T-helper 2 cell treated with Interferon-gamma antibody and Interleukin-4, amounts not matched to agents 5 μg/mL and 100 μg/mL, for 36 hours (primary cell): ENCODE measurements at places on chromosomes 5 and 9.

GRCh38 chr9:2679011-2679410 lies 38.3 kb upstream of the KCNV2 start:
- no peak for DNase-seq

DNA sequence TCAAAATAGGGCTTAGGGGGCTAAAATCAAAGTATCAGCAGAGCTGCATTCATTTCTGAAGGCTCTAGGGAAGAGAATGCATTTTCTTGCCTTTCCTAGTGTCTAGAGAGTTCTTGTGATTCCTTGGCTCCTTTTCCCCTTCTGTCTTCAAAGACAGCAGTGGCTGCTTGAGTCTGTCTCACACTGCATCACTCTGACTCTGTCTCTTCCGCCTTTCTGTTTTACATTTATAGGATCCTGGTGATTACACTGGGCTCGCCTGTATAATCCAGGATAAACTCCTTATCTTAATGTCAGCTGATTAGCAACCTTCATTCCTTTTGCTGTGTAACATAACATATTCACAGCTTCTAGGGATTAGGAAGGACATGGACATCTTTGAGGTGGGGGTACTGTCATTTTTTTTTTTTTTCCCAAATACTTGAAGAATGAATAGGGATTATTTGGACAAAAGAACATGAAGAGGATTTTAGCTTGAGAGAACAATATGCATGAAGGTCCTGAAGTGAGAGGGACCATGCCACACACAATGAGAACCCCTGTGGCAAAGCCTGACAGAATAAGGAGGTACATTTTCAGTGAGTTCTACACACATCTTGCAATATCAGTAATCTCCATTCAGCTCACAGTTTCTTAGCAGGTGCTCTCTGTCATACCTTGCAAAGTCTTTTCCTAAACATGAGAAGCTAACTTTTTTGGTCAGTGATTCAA lies 267.6 kb downstream of the FAM170A start:
- no peak for DNase-seq

- no peak for DNase-seq
These were observed 38.9 kb upstream of the EGFL7 start for GRCh38 chr9:136623842-136624183.

- DNase-seq: no peak
These were observed 169.3 kb downstream of the DCP2 start for GRCh38 chr5:113145757-113146387.

DNA sequence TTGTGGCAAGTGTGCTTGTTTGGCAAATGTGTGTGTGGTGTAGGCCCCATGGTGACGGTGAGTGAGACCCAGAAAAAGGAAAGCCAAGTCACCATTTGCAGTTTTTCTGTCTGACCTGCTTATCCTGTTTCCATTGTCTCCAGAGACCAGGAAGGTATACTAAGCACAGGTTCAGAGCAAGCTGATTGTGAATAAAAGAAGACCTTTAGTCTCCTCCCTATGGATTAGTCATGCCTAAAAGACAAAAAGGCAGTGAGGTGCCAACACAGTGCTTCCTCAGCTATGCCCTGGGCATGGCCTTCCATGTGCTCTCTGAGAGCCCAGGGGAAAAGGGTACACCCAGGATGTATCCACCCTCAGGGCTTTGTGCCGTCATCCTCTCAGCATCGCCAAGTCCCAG lies 49.2 kb upstream of the SHOC1 start:
- no peak for DNase-seq

- DNase-seq: peak; percentile 12
These were observed 164.8 kb upstream of the VCAN start for GRCh38 chr5:83306572-83307241.

- peak; percentile 48 for DNase-seq
These were observed 4.0 kb upstream of the CLIC3 start for GRCh38 chr9:137000177-137000930.

DNA sequence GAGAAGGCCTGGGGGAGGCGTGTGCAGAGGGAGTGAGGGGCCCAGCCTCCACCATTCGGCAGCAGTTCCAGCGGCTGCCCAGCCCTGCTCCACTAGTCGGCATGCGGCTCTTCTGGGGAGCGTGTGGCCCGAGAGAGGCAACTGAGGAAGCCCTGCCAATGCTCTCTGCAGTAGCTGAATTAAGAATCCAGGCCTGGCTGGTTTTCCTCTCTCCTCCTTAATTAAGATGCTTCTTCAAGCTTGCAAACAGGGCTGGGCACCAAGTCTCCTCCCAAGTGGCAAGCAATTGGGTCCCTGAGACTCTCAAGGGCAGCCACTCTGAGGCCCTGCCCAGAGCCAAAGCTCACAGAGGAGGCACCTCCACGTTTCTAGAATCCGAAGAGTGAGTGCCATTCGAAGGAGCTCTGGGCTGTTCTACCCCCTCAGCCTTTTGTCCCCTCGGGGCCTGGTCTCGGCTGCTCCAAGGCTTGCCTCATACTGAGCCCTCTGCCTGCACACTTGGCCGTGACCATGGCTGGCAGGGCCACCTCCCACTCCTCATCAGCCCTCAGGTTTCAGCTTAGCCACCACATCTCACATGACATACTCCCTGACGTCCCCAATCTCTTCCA lies 75.4 kb upstream of the LRRTM2 start:
- DNase-seq: no peak

- DNase-seq: no peak
These were observed 106.3 kb downstream of the UGCG start for GRCh38 chr9:112002847-112003457.

DNA sequence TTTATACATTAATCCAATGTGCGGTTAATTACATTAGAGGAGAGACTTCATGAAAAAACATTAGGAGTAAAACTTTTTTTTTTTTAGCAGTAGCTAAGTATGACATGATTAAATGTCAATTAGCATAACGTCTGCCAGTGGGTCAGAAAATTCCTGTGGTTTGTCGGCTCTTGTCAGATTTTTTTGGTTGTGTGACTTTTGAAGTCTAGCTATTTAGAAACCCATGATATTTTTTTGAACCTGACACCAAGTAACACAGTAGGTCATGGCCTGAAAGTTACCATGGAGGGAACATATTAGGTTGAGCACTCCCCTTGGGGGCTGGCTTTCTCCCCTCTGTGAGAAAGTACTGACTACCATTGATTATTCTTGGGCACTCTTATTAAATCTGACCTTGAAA lies 84.8 kb upstream of the ALDH1A1 start:
- DNase-seq: no peak

DNA sequence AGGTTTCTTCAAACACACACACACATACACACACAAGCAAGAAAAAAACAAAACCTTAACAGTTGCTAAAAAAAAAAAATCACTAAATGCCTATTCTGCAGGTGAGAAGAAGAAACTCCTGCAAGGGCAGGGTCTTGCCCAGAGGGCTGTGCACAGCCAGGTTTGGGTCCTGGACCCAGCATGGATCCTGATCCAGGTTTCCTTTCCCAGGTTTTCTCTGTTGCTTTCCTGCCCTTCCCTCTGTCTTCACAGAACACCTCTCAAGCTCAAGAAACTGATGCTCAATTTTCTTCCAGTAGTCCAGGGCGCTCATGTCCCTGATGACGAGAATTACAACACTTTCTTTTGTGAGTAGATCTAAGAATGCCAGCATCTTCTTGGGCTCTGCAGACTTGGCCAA lies 136.6 kb downstream of the PAX5 start:
- no peak for DNase-seq

GRCh38 chr9:87007711-87008366 lies 60.5 kb upstream of the GAS1 start:
- DNase-seq: no peak

DNA sequence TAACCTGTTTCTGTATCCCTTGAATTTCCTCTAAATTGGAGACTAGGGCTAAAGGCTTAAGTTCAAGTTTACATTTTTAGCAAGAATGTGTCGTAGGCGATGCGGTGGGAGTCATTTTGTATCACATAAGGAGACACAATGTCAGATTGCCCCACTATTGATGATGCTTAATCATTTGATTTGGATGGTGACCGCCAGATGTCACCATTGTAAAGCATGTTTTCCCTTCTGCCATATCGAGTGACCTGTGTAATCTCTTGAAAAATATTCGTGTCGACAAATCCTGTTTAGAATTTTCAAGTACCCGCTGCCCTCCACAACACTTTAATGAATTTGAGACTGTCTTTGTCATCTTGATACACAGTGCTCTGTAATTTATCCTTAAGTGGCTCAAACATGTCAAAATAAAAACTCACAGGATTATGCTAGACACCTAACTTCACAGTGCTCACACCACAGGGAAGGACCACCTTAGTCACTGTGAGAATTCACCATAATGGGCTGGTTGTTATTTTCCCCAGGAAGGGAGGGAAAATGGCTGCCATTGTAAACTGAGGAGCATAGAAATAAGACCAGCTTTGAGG lies 34.5 kb upstream of the SLC46A2 start:
- DNase-seq: no peak

DNA sequence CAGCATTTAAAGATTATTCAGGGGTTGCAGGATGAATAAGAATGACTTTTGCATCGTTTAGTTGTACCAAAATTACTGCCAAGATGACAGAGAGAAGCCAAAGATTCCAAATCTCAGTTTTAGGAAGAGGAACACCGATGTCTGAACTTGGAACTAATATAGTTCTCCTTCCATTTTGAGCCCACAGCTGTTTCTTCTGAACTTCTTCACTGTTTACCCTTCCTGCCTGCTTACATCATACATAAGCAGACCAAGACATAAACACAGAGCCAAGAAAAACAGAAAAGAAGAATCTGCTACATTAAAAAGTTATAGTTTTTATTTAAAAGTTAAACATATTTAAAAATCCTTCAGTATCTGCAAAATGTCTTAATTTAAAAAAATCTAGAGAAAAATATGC lies 146.9 kb upstream of the RAPGEF1 start:
- DNase-seq: no peak

GRCh38 chr5:75675783-75676182 lies 41.5 kb downstream of the POC5 start:
- no peak for DNase-seq

- DNase-seq: no peak
These were observed 132.3 kb downstream of the MYO10 start for GRCh38 chr5:16803831-16804230.

DNA sequence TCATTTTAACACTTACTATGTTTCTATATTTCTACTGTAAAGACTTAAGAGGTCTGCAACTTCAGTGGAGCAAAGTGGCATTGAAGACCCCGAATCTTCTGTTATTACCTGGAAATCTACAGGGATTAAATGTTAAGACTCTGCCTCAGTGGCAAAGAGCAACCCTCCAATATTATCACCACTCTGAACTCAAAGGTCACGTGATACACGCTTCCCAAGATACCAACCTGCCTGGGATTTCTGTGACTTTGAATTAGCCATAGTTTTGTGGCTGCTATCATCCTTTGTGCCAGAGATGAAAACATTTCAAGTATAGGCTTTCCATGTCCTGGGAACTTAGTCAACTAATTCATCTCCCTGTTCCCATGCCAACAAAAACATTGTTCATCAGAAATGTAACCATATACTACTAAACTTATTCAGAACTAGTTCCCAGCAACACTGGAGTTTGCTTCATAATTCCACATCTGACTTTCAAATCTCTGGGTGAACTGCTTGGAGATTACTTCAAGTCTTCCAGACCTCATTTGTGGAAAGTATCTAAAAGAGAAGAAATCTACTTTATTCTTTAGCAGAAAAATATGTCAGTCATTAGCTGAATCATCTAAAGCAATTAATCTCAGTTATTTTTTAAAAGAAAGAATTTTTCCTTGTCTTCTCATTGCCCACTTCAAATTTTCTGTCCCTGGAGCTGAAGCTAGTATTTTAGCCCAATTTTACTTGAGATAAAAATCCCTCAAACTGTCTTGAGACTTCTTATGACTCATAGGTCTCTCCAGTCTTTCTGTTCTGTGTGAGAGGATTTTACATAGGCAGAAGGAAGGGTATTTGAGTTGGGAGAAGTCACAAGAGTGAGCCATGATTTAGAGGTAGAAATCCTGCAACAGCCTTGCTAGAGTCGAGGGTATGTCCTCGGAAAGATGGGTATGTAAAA lies 83.0 kb downstream of the ZNF462 start:
- DNase-seq: no peak

- DNase-seq: no peak
These were observed 401.2 kb downstream of the KIAA0825 start for GRCh38 chr5:94217216-94217615.

- no peak for DNase-seq
These were observed at the start of gene GHR for GRCh38 chr5:42423285-42424165. Gene GHR, plus strand, starts transcription at chr5:42423439. Its CDS starts 142,436 bp downstream, at chr5:42565875.

- no peak for DNase-seq
These were observed 416.3 kb downstream of the NR2F1-AS1 start for GRCh38 chr5:93164690-93165089.

DNA sequence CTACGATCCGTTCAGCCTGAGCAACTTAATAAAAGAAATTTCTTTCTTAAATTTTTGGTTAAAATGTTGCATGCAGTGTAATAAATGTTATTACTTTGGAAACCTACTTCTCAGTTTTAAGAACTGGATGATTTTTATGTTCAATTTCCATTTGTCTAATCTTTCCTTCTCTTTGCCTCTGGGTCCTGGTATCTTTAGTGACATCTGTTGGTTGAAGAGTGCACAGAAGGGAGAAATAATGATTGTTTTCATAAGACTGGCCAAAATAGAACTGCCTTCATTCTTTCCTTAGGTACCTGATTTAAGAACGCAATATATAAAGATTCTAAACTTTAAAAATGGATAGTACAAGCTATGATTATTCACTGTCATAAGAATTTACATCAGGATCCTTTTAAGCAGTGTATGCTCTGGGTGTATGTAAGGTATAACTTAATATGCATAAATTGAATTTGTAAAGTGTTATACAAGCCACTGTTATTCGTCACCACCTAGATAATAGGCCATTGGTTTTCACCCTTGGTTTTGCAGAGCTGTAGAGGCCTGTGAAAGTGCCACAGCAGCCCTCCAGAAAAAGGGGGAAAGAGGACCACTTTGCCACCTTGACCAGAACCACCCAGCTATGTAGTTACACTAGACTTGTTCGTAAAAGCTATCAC lies 82.8 kb upstream of the TLX3 start:
- DNase-seq: no peak

- DNase-seq: no peak
These were observed 77.9 kb upstream of the MVB12B start for GRCh38 chr9:126248680-126249079.

DNA sequence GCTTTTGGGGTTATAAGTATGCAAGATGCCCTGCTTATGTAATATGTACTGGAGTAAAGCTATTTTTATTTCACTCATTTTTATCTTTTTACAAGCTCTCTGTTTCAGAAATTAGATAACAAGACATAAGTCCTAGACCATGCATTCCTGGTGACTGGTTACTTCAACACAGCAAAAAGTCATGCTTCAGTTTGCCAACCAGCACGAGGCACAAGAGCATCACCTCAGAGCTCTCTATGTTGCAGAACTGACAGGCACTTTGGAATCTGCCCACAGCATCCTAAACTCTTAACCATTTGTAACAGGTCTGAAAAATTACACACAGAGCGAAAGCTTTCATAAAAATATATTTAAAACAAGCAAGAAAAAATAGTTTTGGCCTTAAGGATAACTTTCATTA lies 112.8 kb downstream of the MARCHF11 start:
- DNase-seq: no peak

GRCh38 chr9:99725852-99726251 lies 95.8 kb upstream of the NR4A3 start:
- DNase-seq: no peak

DNA sequence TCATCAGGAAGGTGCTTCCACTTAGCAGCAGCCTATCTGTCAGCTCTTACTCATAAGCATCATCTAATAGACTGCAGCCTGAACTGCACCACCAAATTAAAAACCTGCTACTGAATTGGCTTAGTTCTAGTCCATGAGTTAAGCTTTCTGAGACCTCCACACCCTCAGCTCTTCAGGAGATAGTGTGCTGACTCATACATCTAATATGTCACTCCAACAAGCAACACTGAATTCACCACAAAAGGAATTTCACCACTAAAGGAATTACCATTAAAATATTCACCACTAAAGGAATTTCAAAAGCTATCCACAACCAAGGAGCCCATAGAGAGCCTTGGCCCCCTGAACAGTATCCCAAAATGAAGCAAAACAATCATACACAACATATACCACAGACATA lies 418.5 kb upstream of the RORB start:
- no peak for DNase-seq
